ENCODE measurements at places on chromosomes 12 and 14.

- no peak for DNase-seq
These were observed 22.5 kb downstream of the SYNE2 start for GRCh38 chr14:63875311-63875710.

- DNase-seq: no peak
These were observed 28.5 kb upstream of the SRGAP1 start for GRCh38 chr12:63816031-63816430.

DNA sequence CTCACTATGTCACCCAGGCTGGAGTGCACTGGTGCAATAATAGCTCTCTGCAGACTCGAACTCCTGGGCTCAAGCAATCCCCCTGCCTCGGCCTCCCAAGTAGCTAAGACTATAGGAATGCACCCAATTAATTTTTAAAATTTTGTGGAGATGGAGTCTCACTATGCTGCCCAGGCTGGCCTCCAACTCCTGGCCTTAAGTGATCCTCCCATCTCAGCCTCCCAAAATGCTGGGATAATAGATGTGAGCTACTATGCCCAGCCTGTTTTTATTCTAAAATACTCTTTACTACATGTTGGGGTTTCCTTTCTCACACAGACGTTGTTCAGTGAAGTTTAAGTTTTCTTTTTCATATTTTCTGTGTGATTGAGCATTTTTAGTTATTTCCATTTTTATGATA lies 60.9 kb upstream of the DUSP6 start:
- DNase-seq: no peak

DNA sequence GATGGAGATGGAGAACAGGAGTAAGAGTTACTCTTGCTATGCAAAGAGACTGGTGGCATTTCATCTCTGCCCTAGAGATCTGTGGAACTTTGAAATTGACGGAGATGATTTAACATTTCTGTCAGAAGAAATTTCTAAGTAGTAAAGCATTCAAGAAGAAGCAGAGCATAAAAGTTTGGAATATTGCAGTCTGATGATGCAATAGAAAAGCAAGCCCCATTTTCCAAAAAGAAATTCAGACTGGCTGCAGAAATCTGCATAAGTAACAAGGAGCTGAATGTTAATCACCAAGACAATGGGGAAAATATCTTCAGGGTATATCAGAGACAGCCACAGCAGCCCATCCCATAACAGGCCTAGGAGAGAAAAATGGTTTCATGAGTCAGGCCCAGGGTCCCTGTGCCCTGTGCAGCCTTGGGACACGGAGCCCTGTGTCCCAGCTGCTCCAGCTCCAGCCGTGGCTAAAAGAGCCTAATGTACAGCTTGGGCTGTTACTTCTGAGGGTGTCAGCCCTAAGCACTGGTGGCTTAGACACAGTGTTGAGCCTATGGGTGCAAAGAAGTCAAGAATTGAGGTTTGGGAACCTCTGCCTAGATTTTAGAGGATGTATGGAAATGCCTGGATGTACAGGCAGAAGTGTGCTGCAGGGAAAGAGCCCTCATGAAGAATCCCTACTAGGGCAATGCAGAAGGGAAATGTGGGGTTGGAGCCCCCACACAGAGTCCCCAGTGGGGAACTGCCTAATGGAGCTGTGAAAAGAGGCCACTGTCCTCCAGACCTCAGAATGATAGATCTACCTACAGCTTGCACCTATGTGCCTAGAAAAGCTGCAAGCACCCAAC lies 616.6 kb downstream of the SLC16A7 start:
- no peak for DNase-seq
